Stimulated activated CD8-positive, alpha-beta memory T cell treated with anti-CD3 and anti-CD28 coated beads, Interleukin-15, amount 100 ng/mL, for 4 hours (primary cell): ENCODE measurements at places on chromosomes 1 and 21.

DNA sequence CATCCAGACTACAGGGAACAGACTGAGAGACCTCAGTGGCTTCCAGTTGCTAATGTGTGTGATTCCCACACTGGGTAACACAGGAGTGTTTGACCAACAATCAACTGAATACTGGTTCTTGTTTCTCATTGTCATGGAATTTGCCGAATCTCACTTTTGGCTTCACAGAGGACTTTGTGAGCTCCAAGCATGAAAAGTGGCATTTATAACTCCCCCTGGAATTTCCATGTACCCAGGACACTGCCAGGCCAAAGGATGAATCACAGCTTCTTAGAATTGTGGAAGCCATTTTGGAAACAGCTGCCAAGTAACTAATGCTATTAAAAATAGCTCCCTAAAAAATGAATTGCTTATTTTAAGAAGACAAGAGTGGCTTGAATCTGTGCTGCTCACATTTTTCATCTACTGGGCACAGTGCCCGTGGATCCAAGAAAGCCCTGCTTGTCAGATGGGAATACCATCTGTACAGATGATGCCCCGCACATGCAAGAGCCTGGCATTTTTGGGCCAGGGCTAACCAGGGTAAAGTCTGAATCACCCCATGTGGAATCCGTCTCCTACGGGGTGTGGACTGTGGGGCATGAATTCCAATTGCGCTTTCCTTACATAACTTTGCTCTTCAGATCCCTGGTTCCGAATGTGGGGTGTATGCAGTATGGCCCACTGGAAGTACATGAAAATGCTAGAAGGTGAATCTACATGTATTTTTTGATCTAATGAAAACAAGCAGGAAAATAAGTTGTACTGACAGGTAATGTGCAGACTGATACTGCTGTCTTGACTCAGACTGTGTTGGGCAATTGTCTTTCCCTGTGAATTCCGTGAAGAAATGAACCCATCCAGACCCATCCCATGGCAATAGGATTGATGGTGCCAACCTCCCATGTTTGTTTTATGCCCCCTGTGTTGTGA is 487.3 kb downstream of the SIPA1L2 start:
- no peak for DNase-seq

DNA sequence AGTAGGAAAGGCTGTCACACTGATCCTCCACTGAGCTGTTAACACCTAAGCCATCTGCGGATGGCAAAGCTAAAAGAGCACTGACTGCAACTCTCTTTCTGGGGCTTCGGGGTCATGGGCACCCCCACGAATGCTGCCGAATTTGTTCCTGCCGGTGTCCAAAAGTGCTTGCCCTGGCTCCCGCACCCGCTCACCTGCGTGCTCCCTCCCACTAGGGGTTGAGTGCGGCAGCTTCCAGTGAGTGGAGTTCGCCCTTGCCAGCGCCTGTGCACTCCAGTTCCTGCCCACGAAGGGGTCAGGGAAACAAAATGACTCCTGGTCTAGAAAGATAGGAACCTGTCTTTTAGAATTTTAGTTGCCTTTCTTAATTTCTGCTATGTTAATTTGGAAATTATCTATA is 78.7 kb downstream of the IFI44 start:
- DNase-seq, result no peak

DNA sequence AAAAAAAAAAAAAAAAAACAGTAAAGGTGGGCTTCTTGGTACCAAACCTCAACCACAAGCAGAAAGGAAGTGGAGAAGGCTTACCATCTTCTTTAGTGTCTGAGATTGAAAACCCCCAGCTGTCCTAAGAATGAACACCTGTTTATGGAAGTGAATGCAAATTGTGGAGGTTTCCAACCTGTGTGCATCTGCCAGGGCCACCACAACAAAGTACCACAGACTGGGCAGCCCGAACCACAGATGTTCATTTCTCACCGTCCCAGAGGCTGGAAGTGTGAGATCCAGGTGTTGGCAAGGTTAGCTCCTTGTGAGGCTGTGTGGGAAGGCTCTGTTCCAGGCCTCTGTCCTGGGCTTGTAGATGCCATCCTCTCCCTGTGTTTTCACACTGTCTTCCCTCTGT is 348.7 kb downstream of the SETD4 start:
- DNase-seq, result no peak

DNA sequence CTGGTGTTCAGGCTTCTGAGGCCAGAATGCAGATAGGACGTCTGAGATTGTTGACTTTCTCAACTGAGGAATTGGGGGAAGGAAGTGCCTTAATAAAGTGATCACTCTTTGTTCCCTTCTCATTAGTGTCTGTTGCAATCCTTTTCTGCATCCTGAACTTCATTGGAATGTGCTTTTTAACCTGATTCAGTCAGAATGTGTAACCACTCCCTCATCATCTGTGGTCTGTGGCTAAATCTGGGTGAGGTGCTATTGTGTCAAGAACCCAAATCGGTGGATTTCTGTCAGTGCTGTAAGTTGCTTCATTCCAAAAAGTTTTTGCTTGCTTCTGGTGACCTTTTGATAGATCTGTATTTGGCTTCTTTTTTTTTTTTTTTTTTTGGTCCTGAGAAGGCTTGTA is 38.2 kb downstream of the ARID1A start:
- DNase-seq, result no peak

- no peak for DNase-seq
Observed at GRCh38 chr1:240941701-240942370, 329.9 kb upstream of the GREM2 start.

DNA sequence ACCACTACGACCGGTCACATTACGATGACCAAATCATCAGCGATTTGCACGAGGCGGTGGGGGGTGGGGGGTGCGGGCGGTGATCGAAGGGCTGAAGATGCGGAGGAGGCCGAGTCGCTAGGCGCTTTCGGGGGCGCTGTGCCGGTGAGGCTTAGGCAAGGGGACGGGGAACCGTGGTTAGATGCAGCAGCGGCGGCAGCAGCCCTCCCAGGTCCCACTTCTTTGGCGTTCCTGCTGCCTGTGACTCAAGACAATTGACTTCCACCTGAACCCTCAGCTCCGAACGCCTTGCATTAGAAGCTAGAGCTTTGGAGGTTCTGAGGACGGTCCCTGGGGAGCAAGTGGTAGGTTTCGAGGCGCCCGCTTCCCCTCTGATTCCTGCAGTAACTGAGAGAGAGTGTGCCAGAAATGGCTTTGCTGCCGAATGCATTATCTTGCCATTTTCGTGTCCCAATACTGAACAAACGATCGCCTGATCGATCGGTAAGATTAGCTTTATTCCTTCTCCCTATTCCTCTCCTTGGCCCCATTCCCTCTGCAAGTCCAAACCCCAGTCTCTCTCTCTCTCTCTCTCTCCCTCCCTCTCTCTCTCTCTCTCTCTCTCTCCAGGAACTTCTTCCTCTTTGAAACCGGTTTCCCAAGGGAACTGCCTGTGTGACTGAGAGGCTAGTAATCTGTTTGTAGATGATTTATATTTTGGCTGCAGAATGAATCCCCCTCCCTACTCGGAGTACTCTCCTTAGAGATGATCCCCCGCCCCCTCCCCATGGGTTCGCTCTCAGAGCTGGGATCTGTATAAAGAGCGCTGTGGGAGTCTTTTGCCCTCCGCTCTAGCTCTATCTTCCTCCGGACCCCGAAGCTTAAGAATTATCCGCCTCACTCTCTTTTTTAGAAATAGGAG is 735 bp upstream of the BRINP3 start:
- no peak for DNase-seq

GRCh38 chr1:244576259-244576892 is 76.5 kb upstream of the DESI2 start:
- DNase-seq, result no peak

DNA sequence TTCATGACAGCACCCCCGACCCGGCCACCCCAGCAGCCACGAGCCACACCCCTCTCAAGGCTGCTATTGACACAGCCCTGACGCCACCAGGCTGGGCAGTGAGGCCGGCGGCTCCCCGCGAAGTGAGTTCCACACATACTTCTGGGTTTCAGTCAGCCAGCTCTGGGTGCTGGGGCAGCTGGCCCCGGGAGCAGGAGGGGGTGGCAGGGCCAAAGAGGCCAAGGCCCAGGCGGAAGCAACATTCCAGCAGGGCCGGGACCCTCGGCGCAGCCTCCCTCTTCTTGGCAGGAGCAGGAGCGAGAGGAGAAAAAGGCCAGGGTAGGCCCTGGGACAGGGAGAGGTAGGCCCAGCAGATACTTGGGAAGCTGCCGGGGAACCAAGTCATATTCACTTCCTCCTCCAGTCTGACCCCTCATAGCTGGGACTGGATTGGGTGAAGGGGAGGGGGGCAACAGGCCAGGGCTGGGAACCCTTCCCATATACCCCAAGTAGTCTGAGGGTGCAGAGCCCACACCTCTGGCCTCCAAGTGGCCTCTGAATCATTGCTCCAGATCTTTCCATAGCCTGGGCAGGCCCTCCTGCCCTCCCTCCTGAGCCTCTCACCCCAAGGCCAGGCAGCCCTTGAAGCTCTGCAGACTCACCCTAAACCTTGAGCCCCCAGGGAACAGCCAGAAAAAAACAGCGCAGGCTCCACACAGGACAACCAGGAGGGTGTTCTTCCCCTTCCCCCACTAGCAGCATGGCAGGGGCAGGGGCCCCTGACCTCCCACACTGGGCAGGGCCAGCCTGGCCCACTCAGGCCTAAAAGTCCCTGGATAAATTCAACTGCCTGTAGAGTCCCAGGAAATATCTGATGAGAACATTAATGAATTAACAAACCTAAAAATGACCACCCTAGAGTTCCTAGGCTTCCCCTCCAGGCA is 5.7 kb downstream of the HSPG2 start:
- no peak for DNase-seq

GRCh38 chr1:155892796-155893195 is 18.4 kb downstream of the RIT1 start:
- DNase-seq, result no peak

GRCh38 chr1:2380816-2381591 is 10.3 kb downstream of the MORN1 start:
- no peak for DNase-seq

- no peak for DNase-seq
Observed at GRCh38 chr21:16285605-16286126, 555.9 kb downstream of the USP25 start.

GRCh38 chr1:162347281-162347680 is 29.4 kb downstream of the SPATA46 start:
- DNase-seq, result no peak

DNA sequence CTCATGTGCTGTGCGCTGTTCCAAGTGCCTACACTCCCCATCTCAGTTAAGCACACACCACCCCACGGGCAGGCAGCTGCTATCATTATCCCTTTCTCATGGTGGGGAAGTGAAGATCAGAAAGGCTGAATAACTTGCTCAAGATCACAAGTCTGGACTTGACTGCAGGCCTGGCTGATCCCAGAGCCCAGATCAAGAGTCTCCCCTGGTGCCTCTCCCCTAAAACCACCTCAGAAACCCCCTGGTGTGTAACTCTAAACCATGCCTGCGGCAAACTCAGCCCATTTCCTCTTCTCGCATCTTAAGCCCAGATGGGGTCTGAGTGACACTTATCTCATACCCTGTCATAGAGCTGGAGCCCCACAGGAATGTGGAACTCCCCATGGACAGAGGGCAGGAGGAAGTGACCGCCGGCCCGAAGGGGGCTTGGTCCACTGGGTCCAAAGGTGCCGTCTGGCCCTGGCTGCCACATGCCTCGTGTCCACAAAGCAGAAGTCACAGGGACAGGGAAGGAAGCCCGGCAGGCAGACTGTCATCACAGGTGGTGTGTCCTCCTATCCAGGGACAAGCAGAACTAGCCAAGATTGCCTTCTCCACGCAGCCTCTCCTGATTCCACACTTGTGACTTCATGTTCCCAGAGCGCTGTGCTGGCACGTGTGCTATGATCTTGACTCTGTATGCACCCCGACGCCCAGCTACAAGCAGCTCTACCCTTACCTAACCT is 92.1 kb downstream of the SYF2 start:
- no peak for DNase-seq

DNA sequence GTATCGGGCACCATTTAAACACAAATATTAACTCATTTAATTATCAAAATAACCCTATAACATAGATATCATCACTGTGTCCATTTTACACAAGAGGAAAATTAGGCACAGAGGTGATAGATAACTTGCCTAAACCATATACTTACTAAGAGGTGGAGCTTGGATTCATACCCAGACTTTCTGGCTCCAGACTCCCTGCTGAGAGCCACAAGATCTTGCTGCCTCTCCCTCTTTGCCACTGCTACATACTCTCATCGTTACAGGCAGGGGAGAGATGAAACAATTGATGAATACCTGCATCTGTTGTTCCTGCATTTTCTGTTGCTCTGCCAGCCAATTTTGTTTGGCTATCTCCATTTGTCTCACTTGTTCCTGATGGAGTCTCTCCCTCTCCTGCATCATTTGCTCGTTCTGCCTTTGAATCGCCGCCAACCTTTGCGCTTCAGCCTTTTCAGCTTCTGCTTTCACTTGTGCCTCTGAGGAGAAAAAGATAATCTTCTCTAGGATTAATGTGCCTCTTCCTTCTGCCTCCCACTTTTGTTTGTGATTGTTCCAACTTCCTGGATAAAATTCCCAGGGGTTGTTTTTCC is 10.6 kb downstream of the GBP5 start:
- no peak for DNase-seq

- DNase-seq, result no peak
Observed at GRCh38 chr21:42574234-42575027, 60.8 kb downstream of the SLC37A1 start.

- DNase-seq, result no peak
Observed at GRCh38 chr21:33348706-33349105, 23.9 kb downstream of the IFNAR1 start.

- no peak for DNase-seq
Observed at GRCh38 chr1:153624965-153625611, 2.2 kb downstream of the S100A13 start.

DNA sequence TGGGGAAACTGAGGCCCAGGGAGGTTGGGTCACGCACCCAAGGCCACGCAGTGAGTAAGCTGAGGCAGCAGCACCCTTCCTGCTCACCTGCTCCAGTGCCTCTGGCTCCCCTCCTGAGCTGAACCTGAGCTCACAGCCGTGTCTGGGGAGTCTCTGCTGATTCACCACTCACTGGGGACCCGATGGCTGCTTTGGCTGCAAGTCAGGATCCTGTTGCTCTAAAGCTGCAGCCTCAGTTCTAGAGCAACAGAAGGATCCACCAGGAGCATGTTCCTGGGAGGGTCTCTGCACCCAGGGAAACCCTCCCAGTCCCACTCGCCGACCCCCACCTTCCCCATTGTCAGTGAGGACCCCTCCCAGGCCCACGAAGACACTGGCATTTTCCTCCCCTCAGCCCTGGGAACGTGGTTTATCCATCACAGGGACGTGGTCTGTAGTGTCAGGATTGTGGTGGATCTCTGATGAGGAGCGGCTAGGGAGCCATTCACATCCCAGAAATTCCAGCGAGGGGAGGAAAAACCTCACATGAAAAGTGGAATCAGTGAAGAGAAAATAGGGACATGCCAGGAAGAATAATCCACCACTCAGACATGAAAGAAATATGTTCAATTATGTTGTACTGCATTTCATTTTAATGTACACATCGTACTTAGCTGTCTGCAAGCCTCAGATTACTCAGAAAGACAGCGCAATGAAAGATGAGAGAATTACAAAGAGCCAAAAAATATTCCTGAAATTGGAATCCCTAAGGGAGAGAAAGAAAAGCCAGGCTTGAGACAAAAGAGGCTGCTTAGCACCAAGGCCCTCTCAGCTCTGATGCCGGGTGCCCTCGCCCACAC is 447.2 kb downstream of the MATN1 start:
- DNase-seq, result no peak

GRCh38 chr1:181251001-181251712 is 162.7 kb downstream of the IER5 start:
- DNase-seq, result no peak

GRCh38 chr1:165439330-165439729 is 5.6 kb downstream of the RXRG start:
- DNase-seq, result no peak

- DNase-seq, result no peak
Observed at GRCh38 chr1:98888869-98889268, 115.8 kb downstream of the PLPPR5 start.

- DNase-seq, result no peak
Observed at GRCh38 chr21:35963920-35964451, 96.3 kb downstream of the SETD4 start.
